ENCODE measurements at places on chromosomes 6 and 20.

DNA sequence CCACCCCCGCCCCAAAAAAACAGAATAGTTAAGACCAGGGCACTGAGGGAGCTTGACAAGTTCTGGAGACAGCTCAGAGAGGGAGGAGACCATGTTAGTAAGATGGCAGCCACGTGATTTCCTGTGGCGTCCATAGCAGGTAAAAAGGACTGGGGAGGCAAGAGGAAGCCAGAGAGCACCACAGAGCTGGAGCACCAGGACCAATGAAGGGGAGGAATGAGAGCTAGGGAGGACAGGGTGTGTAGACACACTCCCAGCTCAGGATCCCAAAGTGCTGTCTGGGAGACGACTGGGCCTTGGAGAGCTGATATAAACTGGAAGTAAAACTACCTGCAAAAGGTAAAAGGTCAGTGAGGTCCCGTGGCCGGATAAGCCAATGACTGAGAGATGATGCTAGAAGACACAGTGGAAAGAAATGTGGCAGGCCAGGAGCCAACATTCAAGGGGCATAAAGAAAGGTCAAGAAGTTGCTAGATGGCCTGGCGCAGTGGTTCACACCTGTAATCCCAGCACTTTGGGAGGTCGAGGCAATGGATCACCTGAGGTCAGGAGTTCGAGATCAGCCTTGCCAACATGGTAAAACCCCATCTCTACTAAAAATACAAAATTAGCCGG lies 39.0 kb downstream of the SLC23A2 start:
- H3K4me1 ChIP-seq: peaks cover 29% of the 10 kb centered on the region
- H3K4me3 ChIP-seq: peak overlapping the region; percentile 62
- peaks cover 6% of the 10 kb centered on the region for H3K36me3 ChIP-seq
- H3K27me3 ChIP-seq: no peaks in the 10 kb centered on the region
- H3K27ac ChIP-seq: peak overlapping the region; percentile 95

GRCh38 chr6:69489970-69490369 lies 306.8 kb downstream of the LMBRD1 start:
- H3K27ac ChIP-seq: no peak overlapping the region
- no peak for DNase-seq
- H3K27me3 ChIP-seq: no peaks in the 10 kb centered on the region
- no peak overlapping the region for H3K4me3 ChIP-seq
- H3K4me1 ChIP-seq: no peaks in the 10 kb centered on the region
- H3K36me3 ChIP-seq: no peaks in the 10 kb centered on the region

DNA sequence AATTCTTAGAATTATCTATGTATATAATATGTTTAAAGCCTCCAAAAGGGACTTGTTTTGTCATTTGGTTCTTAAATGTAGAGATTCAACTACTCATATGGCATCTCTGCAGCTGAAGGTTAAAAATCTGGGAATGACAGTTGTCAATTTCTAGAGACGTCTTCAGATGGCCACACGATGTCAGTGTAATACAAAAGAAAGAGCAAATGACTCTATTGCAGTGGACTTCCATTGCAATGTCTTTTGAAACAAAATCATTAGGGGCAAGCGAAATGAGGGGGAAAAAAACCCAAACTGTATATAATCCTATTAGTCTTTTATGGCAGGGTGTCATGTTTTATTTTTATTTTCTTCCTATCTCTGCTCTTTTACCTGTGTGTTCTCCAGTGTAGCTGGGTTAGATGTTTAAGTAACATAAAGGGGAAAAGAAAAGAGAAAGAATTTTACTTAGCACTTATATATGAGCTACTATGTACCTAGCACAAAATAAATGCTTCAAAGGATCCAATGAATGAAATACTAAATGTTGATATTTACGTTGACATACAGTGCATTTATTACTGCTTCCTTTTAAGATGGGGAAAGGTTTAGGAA lies 26.2 kb downstream of the CCN2 start:
- H3K4me3 ChIP-seq: no peak overlapping the region
- no peak overlapping the region for H3K27ac ChIP-seq
- H3K27me3 ChIP-seq: peaks cover 26% of the 10 kb centered on the region
- H3K36me3 ChIP-seq: no peaks in the 10 kb centered on the region

DNA sequence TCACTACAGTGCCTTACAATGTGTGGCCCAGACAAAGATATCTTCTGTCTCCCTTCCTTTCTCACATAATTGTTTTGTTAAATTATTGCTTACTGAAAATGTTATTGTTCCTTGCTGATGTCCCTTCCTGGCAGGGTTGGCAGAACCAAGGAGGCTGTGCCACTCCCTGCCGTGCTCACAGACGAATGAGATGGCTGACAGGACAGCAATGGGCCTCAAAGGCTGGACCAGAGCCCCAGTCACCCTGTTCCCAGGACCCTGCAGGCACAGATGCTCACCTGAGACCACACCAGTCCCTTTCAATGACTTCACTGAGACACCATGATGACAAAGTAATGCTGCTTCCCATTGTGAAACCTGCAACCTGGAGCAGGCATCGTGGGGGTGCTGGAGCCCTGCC lies 375.1 kb downstream of the HACE1 start:
- no peak for DNase-seq
- no peaks in the 10 kb centered on the region for H3K4me1 ChIP-seq
- no peaks in the 10 kb centered on the region for H3K36me3 ChIP-seq
- H3K4me3 ChIP-seq: no peak overlapping the region
- H3K27ac ChIP-seq: no peak overlapping the region

DNA sequence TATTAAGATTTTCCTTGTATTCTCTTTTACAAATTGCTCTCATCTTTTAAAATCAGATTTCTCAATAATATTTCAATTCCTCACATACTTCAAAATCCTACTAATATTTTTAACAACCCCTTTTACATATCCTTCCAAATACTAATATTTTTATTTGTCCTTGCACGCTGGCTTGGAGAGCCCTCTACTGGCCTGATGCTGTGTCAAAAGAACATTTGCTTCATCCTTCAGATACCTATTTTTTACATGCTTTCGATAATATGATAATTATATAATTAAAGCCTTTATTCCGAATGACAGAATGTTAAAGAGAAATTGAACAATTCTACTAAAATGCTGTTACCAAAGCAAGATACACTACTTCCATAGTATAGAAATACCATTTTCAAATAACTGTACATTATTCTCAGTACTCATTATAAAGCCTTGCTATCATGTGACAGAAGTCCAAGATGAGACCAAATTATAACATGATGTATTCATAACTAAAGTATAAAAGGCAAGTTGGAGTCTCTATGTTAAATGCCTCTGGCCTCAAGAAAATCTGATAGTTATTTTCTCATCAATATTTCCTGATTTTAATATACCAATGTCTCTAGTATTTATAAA lies 39.0 kb upstream of the PLN start:
- no peak for DNase-seq
- no peak overlapping the region for H3K4me3 ChIP-seq
- no peak overlapping the region for H3K27ac ChIP-seq
- H3K36me3 ChIP-seq: peaks cover 14% of the 10 kb centered on the region
- peaks cover 3% of the 10 kb centered on the region for H3K4me1 ChIP-seq
- H3K27me3 ChIP-seq: no peaks in the 10 kb centered on the region

DNA sequence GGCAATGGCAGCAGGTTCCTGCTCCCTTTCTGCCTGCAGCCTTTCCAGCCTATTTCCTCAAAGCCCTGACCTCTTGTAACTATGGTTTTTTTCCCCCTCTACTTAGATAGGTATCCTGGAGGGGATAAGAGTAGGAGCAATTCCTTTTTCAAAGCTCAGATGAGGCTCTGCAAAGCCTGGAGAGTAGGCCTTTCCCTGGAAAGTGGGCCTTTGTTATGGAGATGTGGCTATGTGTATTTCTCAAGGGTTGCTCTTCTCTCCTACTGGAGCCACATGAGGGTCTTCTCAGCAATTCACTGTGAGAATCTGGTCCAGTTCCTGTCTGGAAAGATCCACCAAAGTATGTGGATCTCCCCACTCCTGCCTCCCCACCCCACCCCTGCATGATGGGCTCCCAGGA lies 96.0 kb downstream of the DTD1 start:
- H3K4me1 ChIP-seq: peaks cover under 1% of the 10 kb centered on the region
- H3K4me3 ChIP-seq: no peak overlapping the region
- no peak overlapping the region for H3K27ac ChIP-seq
- no peaks in the 10 kb centered on the region for H3K36me3 ChIP-seq

GRCh38 chr20:52888096-52888495 lies 84.1 kb upstream of the TSHZ2 start:
- no peaks in the 10 kb centered on the region for H3K36me3 ChIP-seq
- no peaks in the 10 kb centered on the region for H3K4me1 ChIP-seq

DNA sequence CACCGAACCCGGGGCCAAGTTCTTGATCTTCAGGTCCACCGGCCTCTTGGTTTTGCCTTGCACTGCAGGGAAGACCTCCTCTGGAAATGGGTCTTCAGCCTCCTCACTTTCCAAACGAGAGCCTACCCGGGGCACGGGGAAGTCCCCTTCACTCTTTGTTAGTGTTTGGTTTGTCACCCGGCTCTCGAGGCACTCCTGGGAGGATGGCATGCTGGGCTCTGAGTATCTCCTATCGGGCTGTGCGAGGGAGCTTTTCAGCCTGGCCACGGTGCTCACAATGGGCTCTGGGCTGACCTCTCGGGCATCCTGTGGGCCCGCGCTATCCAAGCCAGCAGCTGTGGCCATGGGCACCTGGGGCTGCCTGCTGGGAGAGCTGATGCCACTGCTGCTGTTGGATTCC lies 8.1 kb downstream of the TAGAP start:
- H3K36me3 ChIP-seq: peaks cover 74% of the 10 kb centered on the region
- no peaks in the 10 kb centered on the region for H3K27me3 ChIP-seq
- peaks cover 37% of the 10 kb centered on the region for H3K4me1 ChIP-seq
- DNase-seq: no peak
- H3K27ac ChIP-seq: peak overlapping the region; percentile 36

DNA sequence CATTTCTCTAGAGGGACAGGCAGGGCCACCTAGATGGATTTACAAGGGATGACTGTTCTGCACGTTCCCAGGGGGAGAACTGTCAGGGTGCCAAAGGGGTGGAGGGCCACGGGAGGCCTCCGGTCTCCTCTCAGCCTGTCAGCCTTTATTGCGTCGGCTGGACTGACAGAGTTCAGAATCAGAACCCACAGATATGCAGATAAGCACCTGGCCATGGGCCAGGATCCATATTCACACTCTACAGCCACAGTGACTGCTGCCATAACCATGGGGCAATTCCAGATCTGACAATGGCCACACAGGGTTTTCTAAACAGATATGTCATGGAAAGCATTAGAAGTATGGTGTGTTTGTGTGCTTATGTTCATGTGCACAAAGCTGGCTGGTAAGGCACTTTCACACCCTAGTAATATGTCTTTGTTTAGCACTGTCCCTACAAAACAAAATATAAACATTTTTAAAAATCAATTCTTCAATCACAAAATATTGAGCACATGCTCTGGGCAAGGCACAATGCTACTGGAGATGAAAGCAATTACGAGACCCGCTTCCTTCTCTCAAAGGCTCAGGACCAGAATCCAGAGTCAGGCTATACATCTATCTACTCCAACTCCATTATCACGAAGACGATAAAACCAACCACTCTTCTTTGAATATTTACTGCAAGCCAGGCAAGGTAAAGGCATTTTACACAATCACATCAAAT lies 29.1 kb downstream of the TRAM2 start:
- no peak overlapping the region for H3K27ac ChIP-seq
- DNase-seq: no peak
- no peaks in the 10 kb centered on the region for H3K36me3 ChIP-seq
- no peaks in the 10 kb centered on the region for H3K27me3 ChIP-seq
- no peak overlapping the region for H3K4me3 ChIP-seq

DNA sequence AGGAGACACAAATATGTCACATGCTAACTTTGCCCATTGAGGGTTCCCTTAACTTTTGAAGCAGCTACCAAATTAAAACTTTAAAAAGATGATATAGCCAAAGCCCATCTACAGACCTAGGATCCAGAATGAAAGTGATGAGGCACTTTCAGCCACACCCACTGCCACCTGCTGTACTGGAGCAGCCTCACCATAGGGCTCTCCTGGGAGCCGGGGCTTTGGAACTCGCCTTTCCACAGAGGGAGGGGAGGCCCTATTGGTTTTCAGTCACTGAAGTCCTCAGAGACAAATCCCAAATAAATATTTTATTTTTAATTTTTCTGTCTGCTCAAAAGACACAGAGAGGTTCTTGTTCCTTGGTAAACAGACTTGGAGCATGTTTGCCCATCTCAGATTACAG lies 238.1 kb upstream of the TAB2 start:
- no peak for DNase-seq
- peak overlapping the region; percentile 57 for H3K27ac ChIP-seq
- peaks cover 7% of the 10 kb centered on the region for H3K36me3 ChIP-seq
- no peaks in the 10 kb centered on the region for H3K27me3 ChIP-seq
- no peak overlapping the region for H3K4me3 ChIP-seq

- H3K27ac ChIP-seq: no peak overlapping the region
- no peaks in the 10 kb centered on the region for H3K36me3 ChIP-seq
- H3K27me3 ChIP-seq: no peaks in the 10 kb centered on the region
- no peak overlapping the region for H3K4me3 ChIP-seq
Observed at GRCh38 chr6:41578217-41579087, 32.3 kb downstream of the FOXP4 start.

DNA sequence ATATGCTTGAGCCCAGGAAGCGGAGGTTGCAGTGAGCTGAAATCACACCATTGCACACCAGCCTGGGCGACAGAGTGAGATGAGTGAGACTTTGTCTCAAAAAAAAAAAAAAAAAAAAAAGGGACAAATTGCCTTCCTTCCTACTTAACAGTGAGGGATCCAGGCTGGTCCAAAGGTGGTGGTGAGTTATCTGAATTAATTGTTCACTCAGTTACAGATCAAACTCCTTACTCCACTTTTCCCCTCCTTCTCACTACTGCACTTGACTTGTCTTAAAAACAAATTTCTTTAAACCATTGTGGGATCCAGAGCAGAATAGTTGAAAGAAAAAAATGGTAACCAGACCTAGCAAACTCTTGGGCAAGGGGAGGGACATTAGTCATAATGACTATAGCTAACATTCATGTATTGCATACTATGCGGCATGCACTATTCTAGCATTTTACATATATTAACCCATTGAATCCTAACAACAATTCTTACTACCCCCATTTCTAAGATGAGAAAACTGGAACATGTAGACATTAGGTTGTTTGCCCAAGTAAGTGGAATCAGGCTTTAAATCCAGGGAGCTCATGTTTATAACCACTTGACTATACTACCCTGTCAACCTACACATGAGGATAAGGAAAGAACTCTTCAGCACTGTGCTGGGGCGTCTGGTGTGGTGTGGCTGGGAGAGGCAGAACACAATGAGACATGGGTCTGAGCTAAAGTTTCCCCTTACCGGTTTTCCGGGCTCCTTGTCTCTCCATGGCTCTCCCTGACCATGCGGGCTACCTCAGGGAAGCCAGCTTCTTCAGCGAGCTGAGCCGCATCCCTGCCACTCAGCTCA lies 1.5 kb downstream of the GPANK1 start:
- peak overlapping the region; percentile 97 for H3K27ac ChIP-seq
- peaks cover 59% of the 10 kb centered on the region for H3K4me1 ChIP-seq
- H3K36me3 ChIP-seq: peaks cover 65% of the 10 kb centered on the region
- no peaks in the 10 kb centered on the region for H3K27me3 ChIP-seq
- peak overlapping the region; percentile 98 for H3K4me3 ChIP-seq

GRCh38 chr6:139534472-139535115 lies 160.1 kb upstream of the CITED2 start:
- H3K4me1 ChIP-seq: peaks cover 52% of the 10 kb centered on the region
- peak overlapping the region; percentile 96 for H3K27ac ChIP-seq
- DNase-seq: no peak
- peaks cover 7% of the 10 kb centered on the region for H3K36me3 ChIP-seq

GRCh38 chr6:143368426-143368825 lies 82.1 kb downstream of the ADAT2 start:
- H3K27ac ChIP-seq: no peak overlapping the region
- no peak overlapping the region for H3K4me3 ChIP-seq
- DNase-seq: no peak

- no peak overlapping the region for H3K27ac ChIP-seq
- no peak for DNase-seq
- H3K4me3 ChIP-seq: no peak overlapping the region
- no peaks in the 10 kb centered on the region for H3K36me3 ChIP-seq
- H3K27me3 ChIP-seq: no peaks in the 10 kb centered on the region
Observed at GRCh38 chr6:5584078-5584482, 322.8 kb downstream of the FARS2 start.

Data from T-helper 2 cell treated with Interferon-gamma antibody and Interleukin-4, amounts not matched to agents 5 μg/mL and 100 μg/mL, for 36 hours (primary cell).